Pancreas (tissue), 10 donors: ENCODE measurements at places on chromosomes 11 and 22. TPM values are rescaled to one million over a fixed set of nuclear protein-coding genes. Genes with fewer than 3 reads are reported as not detected.

DNA sequence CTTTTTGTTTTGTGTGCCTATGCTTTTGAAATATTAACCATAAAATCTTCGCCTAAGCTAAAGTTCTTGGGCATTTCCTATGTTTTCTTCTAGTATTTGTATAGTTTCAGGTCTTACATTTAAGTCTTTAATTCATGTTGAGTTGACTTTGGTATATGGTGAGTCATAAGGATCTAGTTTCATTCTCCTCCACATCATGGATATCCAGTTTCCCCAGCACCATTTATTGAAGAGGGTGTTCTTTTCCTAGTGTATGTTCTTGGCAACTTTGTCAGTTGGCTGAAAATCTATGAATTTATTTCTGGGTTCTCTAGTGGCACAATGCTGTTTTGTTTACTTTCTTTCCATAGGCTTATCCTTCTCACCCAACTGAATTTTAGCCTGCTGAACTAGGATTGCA is 49.0 kb downstream of the CTSC start:
- no peak for DNase-seq

- DNase-seq = peak; percentile 97
These were observed 1.5 kb downstream of the PIK3IP1 start for GRCh38 chr22:31290494-31291471.

GLB1L2 gene
- 6.9 TPM for polyA plus RNA-seq

GRCh38 chr11:131185915-131186314 is 184.5 kb upstream of the NTM start:
- DNase-seq = no peak

- no peak for DNase-seq
These were observed 65.0 kb upstream of the SYT9 start for GRCh38 chr11:7186676-7187075.
